NCI-H1105 (cell line): ENCODE measurements at places on chromosomes 12 and 14.

GRCh38 chr12:57461276-57461916 lies 1.8 kb downstream of the GLI1 start:
- no peak for DNase-seq

DNA sequence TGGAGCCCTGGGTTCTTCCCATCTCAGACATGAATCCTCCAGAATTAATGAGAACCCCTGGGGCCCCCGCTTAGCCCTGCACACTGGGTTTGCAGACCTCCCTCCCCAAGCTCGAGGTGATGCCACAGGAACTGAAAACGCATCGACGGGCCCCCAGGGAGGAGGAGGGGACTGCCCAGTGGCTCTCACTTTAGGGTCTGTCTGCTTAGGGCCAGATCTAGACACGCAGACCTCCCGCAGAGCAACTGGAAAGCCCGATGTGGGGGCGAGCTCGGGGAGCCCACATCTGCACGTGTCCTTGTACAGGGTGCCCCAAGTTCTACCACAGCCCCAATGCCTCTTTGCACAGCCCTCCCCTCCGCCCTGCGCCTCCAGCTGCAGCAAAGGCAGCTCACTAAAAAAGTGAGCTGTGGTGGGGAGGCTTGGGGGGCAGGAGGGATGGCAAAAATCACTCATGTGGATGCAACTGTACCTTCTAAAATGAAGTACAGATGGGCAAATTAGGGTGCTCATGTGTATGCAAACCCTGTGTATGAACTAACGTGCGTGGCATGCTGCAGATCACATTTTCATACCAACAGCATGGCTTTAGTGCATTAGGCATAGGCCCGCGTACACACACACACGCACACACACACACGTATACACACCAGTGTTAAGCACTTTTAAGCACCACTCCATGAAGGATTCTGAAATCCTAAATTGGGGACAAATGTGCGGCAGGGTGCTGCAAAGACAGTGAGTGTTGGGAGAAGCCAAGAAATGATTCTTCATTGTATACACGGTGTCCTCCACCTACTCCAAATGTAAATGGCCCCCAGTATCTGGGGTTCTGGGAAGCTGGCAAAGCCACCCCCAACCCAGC lies 99.9 kb upstream of the MAP1LC3B2 start:
- DNase-seq: no peak

- DNase-seq: no peak
Measured at GRCh38 chr12:4987076-4988046, 56.3 kb upstream of the KCNA5 start.

GRCh38 chr12:115020091-115020490 lies 336.1 kb upstream of the TBX3 start:
- no peak for DNase-seq

GRCh38 chr12:131605304-131605829 lies 105.5 kb upstream of the SFSWAP start:
- DNase-seq: no peak

GRCh38 chr14:105999361-106000028 lies 473.1 kb downstream of the TMEM121 start:
- DNase-seq: peak; percentile 1

DNA sequence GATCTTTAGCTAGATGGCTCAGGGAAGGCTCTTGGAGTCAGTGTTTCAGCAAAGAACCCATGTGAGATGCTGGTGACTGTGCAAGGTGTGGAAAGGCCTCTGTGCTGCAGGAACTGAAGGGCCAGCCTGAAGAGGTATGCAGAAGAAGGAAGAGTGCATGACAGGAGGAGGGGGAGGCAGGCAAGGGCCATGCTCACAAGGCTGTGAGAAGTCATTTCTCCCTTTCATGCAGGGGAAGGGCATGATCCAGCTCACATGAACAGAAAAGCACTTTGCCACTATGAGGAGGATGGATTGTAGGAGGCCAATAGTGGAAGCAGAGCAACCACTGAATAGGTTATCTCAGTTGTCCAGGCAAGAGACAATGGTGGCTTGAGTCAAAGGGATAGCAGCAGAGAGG lies 83.7 kb downstream of the SSPN start:
- DNase-seq: no peak

DNA sequence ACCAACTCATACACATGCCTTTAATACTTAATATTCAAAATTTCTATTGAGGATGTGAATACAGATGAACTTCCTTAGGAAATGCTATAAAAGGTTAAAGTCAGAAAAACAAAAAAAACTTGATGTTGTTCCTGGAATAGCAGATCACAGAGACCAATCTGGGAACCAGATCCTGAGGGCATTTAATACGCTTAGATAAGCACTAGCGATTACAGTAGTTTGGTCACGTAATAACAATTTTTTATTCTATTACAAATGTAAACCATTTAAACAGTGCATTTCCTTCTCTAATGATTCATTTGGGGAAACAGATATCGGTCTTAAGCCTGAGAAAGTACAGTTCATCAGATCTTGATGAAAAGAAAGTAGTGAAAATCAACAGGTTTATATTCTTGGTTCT lies 30.8 kb upstream of the ABCC9 start:
- DNase-seq: no peak
